ENCODE measurements at places on chromosomes 5 and 9.

DNA sequence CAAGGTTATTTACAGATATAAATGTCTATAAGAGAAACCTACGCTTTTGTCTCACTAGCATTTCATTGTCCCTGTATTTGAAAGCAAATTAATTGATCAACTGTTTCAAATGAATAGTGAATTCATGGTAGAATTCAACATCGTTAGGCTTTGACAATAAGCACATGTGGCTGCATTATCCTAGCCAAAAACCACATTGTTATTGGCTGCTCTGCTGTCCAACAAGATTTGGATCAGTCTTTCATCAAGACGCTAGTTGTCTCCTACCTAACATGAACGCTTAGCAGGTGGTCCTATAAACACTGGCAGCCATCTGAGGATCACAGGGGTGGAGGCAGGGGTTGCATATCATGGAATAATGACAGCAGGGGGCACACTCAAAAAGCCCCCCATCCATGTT lies 455.0 kb downstream of the CTNND2 start:
- no peak for DNase-seq

- no peak for DNase-seq
Observed at GRCh38 chr9:124773473-124774128, 2.5 kb upstream of the NR6A1 start.

- DNase-seq: no peak
Observed at GRCh38 chr5:51278539-51278938, 104.7 kb upstream of the ISL1 start.

DNA sequence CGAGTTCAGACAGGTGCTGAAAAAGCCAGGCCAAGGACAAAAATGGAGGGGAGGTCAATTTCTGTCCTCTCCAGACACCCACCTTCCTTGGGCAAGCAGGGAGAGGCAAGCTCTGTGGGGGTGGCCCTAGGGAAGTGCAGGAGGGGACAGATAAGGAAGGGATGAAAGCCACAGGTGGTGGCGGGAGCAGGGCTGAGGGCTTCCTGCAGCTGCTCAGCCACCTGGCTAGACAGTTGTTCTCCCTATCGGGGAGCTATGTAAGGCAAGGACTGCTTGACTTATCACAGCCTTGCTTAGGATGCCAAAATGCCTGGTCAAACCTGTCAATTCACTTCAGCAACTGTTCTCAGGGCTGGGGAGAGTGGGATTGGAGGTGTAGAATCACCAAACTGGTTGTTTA lies 266.1 kb downstream of the ZSWIM6 start:
- DNase-seq: no peak

DNA sequence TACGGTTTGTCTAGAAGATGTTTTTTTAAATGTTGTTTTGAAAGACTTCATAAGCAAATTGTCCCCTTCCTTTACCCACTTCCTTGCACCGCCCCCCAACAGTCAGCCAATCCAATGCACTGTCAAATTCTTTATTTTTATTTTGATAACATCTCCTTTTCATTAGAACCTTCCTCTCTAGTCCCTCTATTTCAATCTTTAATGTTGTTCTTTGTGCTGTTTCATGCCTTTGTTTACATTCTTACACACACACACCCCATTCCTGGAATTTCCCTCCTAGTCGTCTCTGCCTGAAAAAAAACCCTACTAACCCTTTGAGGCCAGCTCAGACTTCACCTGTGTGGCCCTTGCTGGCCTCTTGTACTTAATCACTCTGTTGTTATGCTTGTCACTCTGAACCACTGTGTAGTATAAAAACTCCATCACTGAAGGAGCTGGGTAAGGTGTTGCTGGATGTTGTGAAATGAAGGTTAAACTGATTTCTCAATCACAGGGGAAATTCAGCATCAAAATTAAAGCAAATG lies 133.4 kb downstream of the UGCG start:
- no peak for DNase-seq

DNA sequence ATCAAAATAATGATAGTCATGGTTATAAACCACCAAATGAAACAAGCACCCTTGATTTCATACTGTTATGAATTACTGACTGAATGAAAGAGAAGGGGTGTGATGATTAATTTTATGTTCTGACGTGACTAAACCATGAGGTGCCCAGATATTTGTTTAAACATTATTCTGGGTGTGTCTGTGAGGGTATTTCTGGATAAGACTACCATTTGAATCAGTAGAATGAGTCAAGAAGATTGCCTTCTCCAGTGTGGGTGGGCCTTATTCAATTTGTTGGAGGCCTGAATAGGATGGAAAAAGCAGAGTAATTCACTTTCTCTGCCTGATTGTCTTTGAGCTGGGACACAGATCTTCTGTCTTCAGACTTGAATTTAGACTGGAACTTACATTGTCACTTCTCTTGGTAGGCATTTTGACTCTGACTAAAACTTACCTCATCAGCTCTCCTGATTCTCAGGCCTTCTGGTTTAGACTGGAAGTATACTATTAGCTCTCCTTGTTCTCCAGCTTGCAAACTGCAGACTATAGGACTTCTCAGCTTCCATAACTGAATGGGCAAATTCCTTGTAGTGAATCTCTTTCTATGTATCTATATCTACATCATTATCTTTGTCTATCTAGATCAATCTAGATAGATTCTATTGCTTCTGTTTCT lies 321.9 kb upstream of the TARS1 start:
- no peak for DNase-seq

DNA sequence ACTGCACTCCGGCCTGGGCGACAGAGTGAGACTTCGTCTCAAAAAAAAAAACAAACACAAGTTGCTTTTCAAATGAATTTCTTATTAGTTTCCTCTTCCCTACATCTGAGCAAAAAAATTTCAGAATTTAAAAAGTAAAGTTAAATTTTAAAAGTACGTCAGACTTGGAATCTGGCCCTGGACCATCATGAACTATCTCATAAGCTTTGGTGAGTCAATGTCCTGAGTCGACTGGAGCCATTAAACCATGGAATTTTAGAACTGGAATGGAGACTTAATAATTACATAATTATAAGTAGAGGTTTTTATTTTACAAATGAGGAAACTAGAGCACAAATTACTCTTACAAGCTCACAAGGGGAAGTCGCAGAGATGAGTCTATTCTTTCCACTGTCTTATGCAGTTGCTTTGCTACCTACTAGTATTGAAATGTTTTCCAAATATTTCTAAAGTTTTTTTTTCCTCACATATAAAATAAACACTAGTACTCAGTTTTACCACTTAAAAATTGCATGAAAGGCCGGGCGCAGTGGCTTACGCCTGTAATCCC lies 98.0 kb upstream of the ZNF608 start:
- no peak for DNase-seq

GRCh38 chr5:159913048-159913447 lies 3.2 kb upstream of the ADRA1B start:
- no peak for DNase-seq

- no peak for DNase-seq
Observed at GRCh38 chr9:130438382-130438981, 6.3 kb upstream of the ASS1 start.

DNA sequence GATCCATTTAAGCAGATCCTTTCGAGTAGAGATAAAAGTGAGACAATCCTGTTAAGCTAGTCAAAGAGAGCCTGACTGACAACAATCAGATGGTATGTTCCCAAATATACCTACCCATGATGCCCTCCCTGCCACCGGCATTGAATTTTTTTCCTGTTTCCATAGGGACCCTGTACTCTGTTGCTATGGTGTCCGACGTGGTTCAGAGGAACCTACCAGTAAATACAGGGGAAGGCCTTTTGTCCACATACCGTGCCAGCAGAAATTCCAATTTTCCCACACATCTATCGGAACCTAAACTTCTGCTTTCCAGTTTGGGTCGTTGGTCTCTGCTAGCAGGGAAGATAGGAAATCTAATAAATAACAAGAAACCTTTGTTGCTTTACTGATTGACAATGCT lies 64.7 kb downstream of the MEGF10 start:
- no peak for DNase-seq

- DNase-seq: no peak
Observed at GRCh38 chr9:32344551-32345182, 39.8 kb upstream of the ACO1 start.

DNA sequence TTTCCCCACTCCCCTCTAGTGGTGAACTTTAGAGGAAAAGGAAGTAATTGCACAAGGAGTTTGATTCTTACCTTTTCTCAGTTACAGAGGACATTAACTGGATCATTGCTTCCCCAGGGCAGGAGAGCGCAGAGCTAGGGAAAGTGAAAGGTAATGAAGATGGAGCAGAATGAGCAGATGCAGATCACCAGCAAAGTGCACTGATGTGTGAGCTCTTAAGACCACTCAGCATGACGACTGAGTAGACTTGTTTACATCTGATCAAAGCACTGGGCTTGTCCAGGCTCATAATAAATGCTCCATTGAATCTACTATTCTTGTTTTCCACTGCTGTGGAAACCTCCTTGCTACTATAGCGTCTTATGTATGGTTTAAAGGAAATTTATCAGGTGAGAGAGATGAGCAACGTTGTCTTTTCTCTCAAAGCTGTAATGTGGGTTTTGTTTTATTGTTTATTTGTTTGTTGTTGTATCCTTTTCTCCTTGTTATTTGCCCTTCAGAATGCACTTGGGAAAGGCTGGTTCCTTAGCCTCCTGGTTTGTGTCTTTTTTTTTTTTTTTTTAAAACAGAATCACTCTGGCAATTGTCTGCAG lies 25.3 kb downstream of the SLC22A5 start:
- DNase-seq: no peak

GRCh38 chr5:167296661-167297060 lies 994.8 kb upstream of the WWC1 start:
- no peak for DNase-seq

Data from ureter (tissue), 1 donor.